Left colon (tissue), 2 donors: ENCODE measurements at places on chromosomes 2 and 18.

DNA sequence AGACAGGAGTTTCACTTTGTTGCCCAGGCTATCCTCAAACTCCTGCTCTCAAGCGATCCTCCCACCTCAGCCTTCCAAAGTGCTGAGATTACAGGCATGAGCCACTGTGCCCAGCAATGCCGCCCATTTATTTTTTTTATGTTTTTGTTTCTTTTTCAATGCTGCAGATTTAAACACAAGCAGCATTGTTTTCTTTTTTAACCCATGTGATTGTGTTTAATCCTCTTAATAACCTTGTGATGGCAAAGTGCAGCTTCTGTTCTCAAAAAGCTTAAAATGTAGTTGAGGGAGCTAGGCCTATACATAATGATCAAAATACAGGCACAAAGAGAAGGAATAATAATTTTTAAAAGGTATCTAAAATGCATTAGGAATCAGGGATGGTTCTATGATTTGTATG, 11.5 kb downstream of the MSGN1 start:
- no peak for DNase-seq

- no peak for DNase-seq
These were observed 68.7 kb upstream of the ALK start for GRCh38 chr2:29990129-29990528.

- DNase-seq = no peak
These were observed 13.0 kb upstream of the DLX1 start for GRCh38 chr2:172072303-172072702.

DNA sequence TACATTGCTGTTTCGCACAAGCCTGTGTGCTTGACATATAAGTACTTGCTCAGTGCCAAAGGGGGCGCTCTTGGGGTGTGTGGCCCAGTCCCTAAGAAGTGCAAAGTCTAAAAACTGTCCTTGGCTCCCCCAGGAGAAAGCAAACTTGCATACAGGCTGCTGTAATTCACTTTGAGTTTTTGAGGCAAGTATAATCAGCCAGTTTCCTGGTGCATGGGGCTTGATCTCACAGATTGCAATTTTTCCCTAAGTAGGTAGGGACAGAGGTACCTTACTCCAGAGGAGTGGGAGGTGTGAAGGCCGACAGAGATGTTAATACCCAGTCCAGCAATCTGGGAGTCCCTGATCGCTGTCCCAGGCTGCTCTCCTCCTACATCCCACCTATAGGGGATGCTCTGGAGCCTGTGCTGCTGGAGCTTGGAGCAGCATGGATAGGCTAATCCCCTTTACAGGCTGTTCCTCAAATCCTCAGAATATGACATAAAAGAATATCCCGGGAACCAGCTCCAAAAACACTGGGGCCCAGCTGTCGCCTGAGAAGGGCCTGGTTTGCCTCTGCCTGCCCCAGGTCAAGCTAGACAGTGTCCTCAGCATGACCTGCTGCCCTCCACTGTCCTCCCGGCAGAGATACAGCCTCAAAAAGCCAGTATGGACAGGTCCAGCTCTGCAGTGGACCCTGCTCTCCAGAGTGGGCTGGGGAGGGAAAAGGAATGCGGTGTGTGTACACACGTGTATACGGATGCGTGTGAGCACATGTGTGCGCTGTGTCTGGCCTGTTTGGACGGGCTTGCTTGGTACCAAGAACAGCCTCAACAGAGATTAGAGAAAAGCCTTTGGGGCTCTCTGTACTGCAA, 136.5 kb upstream of the HAAO start:
- DNase-seq = peak; percentile 78

DNA sequence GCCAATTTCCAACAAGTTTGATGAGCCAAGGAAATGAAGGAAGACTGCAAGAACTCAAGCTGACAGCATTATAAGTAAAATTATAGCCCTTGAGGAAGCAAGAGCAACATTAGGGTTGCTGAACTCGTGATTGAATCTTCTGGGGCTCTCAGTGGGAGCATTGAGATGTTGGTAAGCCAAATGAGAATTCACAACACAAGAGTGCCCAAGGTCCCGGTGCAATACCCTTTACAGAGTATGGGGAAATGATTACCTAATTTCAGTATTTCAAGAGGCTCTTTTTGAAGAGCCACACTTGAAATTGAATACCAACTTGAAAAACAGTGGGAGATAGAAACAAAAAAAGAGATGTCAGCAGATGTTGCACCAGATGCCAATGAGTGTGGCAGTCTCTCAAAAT, 554.5 kb downstream of the STK39 start:
- DNase-seq = no peak

GRCh38 chr2:74702001-74702715, 48.1 kb downstream of the SEMA4F start:
- DNase-seq = no peak

GRCh38 chr18:2881088-2881839, 34.5 kb downstream of the EMILIN2 start:
- no peak for DNase-seq

DNA sequence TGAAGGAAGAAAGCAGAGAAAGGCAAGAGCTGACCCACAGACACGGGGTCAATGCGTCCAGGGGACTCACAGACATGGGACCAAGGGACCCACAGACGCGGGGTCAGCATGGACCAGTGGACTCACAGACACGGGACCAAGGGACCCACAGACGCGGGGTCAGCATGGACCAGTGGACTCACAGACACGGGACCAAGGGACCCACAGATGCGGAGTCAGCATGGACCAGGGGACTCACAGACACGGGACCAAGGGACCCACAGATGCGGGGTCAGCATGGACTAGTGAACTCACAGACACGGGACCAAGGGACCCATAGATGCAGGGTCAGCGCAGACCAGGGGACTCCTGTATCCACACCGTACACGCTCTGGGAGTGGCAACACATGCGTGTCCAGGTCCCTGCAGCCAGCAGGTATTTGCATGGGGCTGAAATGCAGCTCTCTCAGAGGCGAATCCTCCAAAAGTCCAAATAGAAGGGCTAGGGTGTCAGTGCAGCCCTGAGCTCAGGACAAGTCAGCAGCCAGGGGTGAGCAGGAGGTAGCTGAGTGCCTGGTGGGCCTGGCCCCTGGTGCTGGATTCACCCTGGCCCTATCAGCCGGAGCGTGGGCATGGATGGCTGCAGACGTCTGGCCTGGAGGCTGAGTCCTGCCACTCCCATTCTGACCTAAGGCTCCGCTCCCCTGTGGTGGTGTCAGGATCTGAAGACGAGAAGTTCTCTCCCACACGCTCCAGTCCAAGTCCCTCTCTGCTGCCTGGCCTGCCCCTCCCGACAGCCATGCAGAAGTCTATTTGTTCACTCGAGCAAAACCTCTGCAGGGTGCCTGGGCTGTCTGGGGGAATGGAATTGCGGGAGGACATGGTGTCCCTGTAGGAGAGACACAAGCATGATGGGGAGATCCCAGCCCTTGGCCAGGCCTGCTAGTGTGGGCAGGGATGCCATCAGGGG, 28.5 kb downstream of the TMEM18 start:
- no peak for DNase-seq

GRCh38 chr18:74226156-74226555, 65.6 kb downstream of the CYB5A start:
- DNase-seq = no peak

DNA sequence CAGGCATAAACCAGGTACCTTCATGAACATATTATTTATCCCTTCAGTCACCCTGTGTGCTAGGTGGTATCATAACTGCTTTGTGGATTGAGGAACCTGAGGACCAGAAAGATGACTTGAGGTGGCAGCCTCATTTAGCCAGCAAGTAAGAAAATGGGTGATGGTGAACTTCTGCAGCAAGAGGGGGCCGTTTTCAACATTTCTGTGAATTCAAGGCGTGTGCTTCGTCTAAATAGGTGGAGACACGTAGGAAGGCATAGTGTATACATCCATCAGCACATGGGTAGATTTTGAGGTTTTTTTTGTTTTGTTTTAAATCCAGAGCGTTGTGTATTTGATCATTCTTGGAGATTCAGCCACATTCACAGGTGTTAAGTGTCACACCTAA, 118.7 kb downstream of the SPTBN1 start:
- no peak for DNase-seq

GRCh38 chr2:207338220-207338607, 172.5 kb upstream of the KLF7 start:
- DNase-seq = no peak

DNA sequence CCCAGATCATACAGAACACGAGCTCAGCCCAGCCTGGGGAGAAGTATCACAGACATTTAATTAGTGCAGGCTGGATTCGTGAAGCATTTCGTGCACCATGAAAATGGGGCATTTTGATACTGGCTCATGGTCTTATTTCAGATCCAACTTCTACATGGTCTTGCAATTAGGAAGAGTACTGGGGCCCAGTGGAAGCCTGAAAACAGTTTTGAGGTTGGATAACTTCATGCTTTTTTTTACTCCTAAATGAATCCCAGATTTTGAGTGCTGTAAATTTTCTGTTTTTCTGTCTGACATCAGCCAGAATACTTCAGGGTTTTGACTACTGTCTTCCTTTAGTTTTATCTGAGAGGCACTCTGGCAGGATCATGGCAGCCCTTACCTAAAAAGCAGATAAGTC, 160.1 kb downstream of the GFPT1 start:
- DNase-seq = no peak

GRCh38 chr2:191959209-191959608, 112.3 kb upstream of the CAVIN2 start:
- no peak for DNase-seq

DNA sequence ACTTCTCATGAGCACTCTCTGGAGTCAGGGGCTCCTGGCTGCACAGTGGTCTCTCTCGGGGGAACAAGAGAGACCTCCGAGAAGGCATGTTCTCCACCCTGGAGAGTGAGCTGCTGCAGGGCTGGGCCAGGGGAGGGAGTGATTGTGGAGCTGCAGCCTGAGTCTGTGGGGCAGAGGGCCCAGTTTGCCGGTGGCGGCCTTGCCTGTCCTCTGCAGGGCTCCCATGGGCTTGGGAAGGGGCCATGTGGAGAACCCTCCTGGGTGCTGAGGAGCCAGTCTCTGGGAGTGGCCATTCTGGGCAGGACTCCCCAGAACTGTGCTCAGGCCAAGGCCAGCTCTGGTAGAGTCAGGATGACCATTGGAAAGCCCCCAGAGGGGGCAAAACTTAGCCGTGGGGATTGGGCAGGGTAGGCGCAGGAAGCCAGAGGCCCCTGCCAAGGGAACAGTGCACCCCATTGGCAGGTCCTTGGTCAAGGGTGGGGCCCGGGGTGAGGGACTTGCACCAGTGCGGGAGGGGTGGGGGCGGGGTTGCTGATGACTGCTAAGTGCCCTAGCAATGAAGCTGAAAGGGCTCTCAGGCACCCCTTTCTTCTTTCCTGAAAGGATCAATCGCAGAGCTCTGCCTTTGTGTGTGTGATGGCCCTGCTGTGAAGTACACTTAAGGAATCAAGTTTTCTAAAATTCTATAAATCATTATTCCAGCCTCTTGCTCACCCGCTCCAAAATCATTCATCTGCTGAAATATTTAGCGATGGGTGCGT, 69.7 kb upstream of the BOD1L2 start:
- DNase-seq = no peak

GRCh38 chr18:76622651-76623050, 127.6 kb upstream of the ZNF516 start:
- DNase-seq = no peak

- peak; percentile 58 for DNase-seq
These were observed 779 bp upstream of the TRIB2 start for GRCh38 chr2:12716032-12716281.

GRCh38 chr18:59340817-59341216, 18.2 kb downstream of the LMAN1 start:
- DNase-seq = no peak

DNA sequence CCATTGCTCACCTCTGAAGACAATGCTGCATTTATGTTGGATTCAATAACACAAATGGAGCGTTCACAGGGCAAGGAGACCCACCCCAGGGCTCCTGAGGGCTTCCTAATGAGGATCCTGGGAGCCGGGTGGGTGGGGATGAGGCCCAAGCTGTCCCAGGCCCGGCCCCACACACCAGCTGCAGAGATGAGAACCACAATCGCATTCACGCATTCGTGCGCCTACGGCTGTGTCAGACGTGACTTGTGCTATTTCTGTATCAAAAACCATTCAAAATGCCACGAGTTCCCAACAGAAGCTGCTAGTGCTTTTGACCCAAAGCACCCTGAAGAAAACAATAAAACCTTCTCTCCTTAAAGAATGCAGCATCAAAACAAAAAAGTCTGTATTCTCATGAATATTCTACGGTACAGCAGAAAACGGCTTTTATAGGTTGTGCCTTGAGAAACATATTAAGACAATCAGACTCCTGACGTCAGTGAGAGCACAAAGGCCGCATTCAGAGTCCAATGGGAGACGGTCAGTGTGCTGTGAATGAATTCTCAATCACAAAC, 205.4 kb downstream of the HDAC4 start:
- no peak for DNase-seq

DNA sequence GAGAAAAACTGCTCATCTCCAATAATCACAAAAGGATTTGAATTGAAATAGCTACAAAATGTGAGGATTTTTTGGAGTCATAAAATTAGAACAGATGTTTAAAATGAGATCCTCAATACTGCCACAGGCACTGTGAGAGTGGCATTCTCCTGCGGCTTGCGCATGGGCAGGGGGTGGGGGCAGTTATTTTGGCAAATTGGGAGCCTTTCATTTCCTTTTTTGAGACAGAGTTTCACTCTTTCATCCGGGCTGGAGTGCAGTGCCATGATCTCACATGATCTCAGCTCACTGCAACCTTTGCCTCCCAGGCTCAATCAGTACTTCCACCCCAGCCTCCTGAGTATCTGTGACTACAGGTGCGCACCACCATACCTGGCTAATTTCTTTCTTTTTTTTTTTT, 42.4 kb downstream of the POMC start:
- DNase-seq = no peak

DNA sequence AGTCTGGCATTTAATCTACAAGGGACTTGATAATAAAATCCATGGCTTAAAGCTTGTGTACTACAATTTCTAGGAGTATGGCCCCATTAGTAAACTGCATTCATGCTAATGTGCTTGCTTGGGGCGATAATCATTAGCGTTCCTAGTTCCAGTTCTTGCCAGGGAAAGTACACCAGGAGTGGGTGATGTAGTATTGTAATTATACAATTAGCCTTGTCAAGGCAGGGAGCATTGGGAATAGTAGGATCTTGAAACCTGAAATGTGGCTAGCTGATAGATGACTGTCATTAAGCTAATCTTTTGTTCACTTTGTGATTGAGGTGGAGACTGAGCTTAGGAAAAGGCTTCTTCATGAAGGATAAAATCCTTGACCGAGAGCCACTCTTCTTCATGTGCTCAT, 989.2 kb downstream of the CPS1 start:
- DNase-seq = no peak

DNA sequence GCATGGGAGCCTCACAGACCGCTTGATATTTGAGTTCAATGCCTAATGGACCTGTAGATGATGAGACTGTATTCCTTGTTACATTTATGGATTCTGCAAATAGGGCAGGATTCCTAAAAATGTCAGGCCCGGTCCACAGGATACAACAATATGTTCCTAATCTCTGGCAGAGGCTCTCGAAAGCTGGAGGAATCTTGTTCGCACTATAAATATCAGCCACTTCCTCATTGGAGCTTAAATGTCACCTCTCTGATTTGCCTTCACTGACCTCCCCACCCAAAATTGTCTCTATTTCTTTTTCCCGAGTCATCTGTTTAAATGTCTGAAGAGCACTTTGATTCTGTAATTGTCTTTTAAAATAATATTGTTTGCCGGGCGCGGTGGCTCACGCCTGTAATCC, 12.0 kb upstream of the ACSL3 start:
- DNase-seq = no peak
